GM23248 (cell line): ENCODE measurements at places on chromosomes 6 and 20.
A peak's percentile ranks its signal among the peaks of the same experiment; 100 is the strongest.

- no peak for DNase-seq
These were observed 127.3 kb downstream of the DLL1 start for GRCh38 chr6:170163405-170164170.

- DNase-seq = no peak
These were observed 33.3 kb downstream of the SLX4IP start for GRCh38 chr20:10468340-10468845.

- no peak for DNase-seq
These were observed 85.6 kb upstream of the BEND6 start for GRCh38 chr6:56869346-56869745.

DNA sequence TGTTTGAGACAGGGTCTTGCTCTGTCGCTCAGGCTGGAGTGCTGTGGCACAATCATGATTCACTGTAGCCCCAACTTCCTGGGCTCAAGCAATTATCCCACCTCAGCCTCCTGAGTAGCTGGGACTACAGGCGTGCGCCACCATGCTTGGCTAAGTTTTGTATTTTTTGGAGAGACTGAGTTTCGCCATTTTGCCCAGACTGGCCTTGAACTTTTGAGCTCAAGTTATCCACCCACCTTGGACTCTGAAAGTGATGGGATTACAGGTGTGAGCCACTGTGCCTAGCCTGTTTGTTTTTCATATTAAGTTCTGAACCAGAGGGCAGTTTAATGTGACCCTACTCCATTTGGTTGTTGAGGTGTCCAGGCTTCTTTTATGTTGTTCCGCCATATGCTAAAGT lies 194.8 kb downstream of the PLCB1 start:
- no peak for DNase-seq

DNA sequence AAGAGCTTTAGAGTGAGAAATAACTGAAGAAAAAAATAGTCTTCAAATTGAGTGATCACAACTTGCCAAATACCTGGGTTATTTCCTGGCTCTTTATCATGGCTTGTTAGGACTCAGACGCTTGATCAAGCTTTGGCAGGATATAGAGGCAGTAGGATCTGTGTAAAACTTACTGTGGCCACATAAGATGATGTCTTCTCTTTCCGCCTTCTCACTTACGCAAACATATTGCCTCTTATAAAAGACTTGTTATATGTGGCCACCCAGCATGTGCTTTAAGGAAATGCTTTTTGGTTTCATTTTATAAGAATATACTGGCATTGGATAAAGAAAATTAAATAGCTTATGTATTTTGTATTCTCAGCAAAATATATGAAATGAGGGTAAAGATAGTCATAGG lies 101.8 kb upstream of the AKIRIN2 start:
- DNase-seq = no peak

GRCh38 chr6:131107151-131107550 lies 28.1 kb upstream of the AKAP7 start:
- DNase-seq = peak; percentile 60

DNA sequence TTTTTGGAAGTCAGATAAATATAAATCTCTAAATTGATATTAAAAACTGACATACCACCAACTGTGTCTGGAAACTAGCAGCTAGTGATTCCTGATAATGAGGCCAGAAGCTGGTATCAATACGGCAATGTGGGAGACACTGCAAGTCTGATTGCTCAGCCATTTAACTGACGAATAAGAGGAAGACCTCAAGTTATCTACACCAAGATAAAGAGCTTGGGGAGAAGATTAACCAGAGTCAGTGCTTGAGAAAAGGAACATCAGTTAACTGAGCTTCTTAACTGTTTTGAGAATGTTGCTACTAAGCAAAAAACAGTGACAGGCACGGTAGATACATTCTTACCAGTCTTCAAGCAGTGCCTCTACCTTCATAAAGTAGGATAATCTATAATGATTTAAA lies 140.4 kb upstream of the TENT5A start:
- DNase-seq = no peak

- no peak for DNase-seq
These were observed 8.5 kb downstream of the TRAM2 start for GRCh38 chr6:52568320-52568719.

DNA sequence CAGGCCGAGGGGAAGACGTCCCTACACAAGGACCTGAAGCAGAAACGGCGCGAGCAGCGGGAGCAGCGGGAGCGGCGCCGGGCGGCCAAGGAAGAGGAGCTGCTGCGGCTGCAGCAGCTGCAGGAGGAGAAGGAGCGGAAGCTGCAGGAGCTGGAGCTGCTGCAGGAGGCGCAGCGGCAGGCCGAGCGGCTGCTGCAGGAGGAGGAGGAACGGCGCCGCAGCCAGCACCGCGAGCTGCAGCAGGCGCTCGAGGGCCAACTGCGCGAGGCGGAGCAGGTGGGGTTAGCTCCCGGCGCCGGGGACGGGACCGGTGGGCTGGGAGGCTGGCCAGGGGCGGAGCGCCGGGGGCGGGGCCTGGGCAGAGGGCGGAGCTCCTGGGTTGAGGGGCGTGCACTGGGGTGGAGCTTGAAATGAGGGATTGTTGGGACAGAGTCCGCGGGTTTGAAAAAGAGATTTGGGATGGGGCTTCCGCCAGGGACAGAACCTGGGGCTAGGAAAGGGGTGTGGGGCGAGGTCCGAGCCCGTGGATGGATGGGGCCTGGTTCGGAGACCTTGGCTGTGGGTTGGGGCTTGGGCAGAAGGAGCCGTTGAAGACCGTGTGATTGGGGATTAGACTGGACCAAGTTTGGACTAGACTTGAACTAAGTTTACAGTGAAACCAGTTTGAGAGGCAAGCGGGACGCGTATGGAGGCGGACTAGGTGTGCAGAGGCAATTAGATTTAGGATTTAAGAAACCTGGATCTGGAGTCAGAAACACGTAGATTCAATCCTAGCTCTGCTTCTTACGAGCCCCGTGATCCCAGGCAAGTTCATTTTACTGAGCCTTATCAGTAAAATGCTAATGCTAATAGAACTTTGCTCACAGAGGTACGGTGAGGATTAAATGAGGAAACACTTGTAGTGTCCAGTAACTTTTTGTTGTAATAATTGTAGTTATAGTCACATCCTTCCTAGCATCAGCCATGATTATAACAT lies 20.9 kb downstream of the DEF6 start:
- peak; percentile 81 for DNase-seq

- DNase-seq = no peak
These were observed 17.5 kb downstream of the PIM1 start for GRCh38 chr6:37187321-37188022.

DNA sequence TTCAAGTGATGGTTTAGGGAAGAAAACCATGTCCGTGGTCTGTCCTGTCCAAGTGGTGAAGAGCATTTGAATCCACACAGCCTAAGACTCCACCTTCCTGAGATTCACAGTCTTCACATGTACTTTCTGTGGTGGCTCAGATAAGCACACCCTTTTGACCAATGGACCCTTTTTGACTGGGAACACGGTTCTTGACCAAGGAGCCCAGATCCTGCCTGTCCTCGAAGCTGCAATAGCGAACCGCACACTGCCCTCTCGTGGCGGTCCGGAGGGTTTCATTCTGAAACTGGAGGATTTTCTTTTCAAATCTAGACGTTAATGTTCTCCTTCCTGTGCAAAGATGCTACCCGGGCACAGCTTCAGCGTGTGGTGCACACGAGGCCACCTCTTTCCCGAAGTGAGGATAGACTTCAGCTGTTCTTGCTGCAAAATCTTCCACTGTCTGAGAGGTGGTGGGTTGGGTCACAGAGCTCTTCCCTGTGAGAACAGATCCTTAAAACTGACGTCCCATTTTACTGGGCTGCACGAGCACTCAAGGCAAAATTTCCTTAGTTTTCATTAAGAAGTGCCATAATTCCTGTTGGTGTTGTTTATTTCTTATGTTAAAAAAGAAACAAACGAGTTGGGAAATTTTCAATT lies 90.5 kb downstream of the SYNJ2 start:
- DNase-seq = peak; percentile 82
